ENCODE measurements at places on chromosomes 16 and 17.

DNA sequence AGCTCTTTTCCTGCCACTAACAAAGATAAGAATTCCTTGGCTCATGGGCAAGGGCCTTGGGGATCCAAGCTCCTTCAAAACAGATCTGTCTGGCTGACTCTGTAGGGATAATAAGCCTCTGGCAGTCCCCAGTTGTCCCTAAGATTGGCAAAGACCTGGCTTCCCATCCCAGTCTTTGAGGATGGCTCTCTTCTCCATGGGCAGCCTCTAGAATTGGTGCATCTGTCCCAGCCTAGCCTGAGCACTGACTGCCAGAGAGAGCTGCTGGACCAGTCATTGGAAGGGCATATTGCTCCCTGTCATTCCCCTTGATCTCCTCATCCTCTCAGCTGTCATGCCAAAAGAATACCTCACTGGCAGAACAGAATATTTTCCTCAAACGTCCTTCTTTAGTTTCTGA lies 13.2 kb upstream of the CUEDC1 start:
- no peak for DNase-seq

GRCh38 chr17:78000341-78000740 lies 41.8 kb downstream of the TNRC6C start:
- no peak for DNase-seq

DNA sequence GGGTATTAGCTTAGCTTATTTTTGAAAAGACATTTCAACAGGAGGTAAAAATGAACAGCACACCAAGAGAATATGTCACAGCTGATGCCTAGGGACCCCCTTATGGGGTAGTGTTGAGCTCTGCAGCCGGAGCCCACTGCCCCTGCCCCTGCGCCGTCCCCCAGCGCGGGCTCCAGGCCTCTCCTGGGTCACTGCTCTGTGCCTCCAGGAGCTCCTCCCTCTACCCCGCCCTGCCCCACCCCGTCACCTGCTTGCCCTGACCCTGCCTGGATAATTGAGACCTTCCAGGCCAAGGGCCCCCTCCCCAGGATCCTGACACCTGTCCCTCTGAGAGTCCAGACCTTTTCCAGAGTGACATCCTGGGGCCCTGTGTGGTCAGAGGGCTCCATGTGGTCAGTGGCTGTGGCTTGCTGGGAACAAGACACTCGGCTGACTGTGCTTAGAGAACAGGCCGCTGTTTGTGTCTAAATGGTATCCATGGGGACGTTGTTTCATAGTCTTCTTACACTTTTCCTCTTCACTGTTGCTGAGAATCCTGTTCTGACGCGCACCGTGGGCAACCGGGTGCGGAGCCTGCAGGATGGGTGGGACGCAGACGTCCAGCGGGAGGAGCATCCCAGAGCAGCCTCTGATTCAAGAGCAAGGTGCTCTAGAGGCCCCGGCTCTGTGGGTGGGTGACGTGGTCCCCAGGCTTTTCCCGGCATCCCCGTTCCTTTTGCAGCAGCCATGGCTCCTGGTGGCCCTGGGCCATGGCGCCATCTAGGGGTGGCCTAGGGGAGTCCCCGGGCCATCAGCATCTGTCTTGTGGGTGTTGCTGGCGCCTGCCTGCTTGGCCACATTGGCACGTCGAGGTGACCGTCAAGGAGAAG lies 20.0 kb upstream of the WFIKKN1 start:
- no peak for DNase-seq

GRCh38 chr16:728890-729744 lies 2.2 kb downstream of the HAGHL start:
- DNase-seq, result peak; percentile 43

DNA sequence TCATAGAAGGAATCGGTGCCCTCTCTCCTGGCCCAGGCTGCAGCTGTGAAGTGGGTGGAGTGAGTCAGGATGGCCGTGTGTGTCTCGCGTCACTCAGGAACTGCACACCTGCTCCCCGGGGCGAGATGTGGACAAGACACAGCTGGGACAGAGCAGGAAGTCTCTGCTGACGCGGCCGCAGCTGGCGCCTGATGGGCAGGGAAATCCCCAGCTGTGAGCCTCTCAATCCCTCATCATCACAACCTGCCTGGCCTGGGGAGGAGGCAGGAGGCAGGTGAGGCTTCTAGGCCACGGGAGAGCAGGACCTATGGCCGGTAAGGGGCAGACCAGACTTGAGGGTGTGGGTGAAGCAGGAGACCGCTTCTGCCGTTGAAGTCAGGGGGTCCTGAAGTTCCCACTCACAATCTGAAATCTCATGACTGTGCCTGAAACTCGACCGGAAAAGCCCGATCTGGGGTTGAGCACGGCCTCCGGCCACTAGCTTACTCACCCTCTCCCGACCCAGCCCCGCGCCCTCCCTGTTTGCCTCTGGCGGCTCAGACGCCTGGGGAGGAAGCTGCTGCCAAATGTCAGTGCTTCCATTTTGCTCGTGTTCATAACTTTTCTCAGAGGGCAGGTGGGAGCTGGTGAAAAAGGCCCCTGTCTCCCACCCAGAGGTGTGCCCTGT lies 1.1 kb upstream of the TRPV3 start:
- DNase-seq, result no peak

- no peak for DNase-seq
These were observed 6.3 kb upstream of the SECTM1 start for GRCh38 chr17:82339634-82340580.

DNA sequence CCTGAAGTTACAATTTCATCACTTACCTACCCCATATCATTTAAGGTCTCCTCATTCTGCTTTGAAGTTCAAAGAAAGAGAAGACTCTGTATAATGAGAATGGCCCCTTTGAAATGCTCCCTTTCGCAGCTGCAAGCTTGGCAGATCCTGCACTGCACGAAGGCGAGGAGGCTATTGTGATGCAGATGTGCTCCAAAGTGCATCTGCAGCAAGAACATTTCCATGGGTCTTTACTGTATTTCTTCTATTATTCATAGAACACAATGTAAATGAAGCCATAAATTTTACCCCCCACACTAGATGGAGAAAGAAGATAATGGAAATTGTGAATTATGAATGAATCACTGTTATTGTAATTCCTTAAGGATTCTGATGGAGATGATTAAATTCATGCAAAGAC lies 178.7 kb downstream of the CHD9NB start:
- DNase-seq, result no peak

DNA sequence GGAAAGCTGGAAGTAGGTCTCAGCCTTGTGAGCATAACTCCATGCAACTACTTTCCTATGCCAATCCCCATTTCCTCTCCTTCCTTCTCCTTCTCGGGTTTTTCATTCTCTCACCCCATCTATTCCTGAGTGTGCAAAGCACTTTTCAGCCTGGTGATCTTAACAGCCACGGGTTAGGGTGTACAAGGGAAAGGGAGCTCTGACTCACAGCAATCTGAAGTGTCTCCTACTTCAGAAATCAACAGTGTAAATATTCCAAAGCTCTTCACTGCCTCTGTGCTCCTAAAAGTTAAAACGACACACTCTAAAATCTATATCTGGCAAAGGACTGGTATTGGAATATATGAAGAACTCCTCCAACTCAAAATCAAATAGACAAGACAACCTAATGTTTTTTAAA lies 268.0 kb upstream of the IRX3 start:
- no peak for DNase-seq

DNA sequence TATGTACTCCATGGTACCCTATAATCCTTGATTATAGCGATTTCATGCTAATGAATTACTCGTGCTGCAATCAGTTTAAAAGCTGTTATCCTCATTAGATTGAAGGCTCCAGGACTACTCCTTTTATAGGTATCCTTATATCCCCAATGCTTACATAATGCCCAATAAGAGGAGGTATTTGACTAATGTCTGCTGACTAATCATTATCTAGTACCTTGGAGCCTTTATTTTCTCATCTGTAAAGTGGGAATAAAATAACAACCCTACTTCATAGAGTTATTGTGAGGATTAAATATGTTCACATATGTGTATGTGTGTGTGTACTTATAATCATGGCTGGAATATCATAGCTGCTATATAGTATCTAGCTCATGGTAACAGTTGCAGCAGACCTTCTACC lies 1031.5 kb downstream of the CDH11 start:
- DNase-seq, result no peak

DNA sequence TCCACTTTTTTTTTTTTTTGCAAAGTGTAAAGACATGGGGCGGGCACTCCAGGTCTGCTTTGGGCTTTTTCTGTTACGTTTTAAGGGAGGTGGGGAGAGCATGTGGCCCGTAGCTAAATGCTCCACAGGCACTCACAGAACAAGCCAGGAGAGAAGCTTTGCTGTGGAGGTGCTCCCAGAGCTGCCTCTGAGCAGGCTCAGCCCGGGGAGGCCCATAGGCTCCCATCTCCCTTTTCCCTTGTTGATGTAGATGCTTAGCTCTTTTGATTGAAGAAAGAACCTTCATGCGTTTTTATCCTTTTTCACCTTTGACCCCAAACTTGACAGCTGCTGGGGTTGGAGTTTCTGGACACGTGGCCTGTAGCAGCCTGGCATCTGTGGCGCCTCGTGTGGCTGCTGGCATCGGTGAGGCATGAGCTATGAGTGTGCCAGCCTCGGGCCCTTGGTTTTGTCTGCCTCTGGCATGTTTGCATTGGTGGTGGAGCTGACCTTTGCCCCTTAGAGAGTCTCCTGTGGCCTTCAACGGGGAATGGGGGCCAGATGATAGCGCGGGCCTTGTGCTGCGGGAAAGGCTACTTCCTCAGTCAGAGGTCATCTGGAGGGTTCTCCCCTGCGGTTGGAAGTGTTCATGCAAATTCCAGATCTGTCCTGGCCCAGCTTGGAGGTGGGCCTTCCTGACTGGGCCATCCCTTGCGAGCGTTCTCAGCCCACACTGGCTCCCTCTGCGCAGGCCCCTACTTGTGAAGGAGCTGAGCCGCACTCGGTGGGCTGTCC lies 20.0 kb upstream of the IL17C start:
- DNase-seq, result peak; percentile 84

DNA sequence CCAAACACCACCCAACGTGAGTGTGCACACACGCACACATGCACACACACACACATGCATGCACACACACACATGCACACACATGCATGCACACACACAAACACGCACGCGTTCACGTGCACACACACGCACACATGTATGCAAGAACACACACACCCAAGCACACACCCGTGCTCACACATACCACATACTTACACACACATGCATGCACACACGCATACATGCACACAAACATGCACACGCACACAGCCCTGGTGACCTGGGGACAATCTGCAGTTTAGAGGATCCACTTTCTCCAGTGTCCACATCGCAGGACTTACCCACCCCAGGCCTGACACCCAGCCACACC lies 6.2 kb downstream of the USH1G start:
- no peak for DNase-seq

DNA sequence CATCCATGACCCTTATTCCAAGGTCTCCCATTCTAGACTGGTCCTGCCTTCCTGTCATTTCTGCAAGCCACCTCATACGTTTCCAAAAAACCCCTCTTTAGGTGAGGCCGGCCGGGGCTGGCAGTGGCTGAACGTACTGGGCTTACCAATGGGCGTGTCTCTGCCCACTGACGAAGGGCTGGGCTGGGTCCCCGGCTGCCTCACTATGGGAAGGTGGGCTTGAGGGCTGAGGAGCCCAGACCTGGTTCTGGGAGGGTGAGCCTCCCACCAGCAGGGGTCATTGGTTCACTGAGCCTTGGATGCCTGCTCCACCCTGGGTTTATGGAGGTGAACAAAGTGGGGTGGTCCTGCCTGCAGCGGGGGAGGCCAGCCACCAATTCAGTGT lies 19.9 kb downstream of the KDM8 start:
- DNase-seq, result no peak

DNA sequence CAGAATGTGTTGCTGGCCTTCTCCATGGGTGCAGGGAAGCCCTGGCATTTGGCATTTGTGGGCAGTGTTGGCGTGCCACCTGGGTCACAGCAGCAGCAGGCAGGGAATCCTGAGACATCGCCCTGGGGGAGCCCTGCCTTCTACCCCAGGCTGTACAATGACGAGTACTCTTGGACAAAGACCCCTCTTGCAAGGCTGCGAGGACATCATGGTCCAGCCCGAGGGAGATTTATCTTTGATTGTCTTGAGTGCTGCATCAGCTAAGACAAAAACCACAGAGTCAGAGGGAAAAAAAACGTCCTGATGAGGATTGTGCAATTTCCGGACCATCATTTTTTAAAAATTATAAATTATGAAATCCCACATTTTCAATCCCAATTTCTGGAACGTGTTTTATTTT lies 3.7 kb downstream of the CRISPLD2 start:
- DNase-seq, result no peak

DNA sequence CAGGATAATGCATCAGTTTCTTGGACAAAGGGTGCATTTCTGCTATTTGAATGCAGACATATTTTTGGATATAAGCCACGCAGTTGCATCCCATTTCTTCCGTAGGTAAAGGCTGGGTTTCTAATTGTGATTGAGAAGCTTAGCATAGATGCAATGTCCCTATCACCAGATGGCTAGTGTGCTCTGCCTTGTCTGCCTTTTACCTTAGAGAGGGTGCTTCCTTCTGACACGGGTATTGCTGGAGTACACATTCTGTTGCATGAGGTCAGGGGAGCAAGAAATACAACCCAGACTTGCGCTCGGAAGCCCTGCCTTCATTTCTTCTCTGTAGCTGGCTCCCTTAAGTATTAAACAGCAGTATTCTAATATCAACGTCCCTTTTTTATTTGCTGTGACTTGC lies 337.4 kb downstream of the WWOX start:
- DNase-seq, result no peak

GRCh38 chr17:3017936-3018335 lies 45.5 kb downstream of the OR1D5 start:
- no peak for DNase-seq

All from right lobe of liver (tissue), 6 donors.